Motor neuron (in vitro differentiated cells): ENCODE measurements at places on chromosomes 4 and X. TPM values are rescaled to one million over a fixed set of nuclear protein-coding genes. Genes with fewer than 3 reads are reported as not detected.

ETNPPL gene
- 0.58 and 0.62 TPM in 2 replicates for total RNA-seq

DNA sequence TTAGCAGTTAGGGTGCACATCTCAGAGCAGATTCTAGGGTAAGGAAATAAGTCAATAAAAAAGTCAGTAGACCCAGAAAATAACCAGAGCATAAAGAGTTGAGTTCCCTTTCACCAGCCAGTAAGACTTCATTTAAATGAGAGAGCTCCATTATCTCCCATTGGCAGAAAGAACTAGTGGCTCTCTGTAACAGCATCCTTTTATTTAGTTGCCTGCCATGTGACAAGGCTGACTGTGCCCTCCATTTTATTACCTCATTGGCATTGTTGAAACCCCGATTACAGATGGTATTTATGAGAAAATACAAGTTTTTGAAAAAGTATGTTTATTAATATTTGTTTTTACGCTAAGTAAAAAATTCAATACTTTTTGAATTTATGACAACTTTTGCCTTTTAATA is 859.5 kb upstream of the NDST4 start:
- ATAC-seq: no peak

DNA sequence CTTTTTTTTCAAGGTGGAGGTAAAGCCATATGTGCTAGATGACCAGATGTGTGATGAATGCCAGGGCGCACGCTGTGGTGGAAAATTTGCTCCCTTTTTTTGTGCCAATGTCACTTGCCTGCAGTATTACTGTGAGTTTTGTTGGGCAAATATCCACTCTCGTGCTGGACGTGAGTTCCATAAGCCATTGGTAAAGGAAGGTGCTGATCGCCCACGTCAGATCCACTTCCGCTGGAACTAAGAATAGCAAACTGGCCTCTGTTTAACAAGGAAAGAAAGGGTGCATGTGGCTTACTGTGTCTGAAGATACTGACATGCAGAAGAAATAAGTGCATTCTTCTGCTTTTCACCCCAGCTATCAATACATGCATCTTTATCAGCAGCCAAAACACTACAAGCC is 63.9 kb downstream of the CPEB2 start:
- ATAC-seq: no peak

DNA sequence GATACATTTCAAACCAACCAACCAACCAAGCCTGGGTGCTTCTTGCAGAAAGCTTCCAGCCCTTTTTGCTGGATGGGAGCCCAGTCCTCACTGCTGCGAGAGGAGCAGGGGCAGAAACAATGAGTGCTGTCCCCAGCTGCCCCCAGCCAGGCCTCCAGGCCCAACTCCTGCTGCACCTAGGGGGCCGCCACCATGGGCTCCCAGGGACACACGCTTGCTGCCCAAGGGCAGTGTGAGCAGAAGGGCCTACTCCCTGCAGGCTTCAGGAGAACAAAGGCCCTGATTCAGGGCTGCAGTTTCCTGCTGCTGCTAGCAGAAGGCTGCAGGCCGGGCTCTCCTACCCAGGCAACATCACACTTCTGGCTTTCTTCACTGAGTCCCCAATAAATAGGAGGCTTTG is 37.7 kb upstream of the ENPP6 start:
- ATAC-seq: no peak

GRCh38 chr4:150181536-150181935 is 103.3 kb downstream of the DCLK2 start:
- ATAC-seq: peak; percentile 60

GRCh38 chr4:125303058-125303457 is 11.7 kb upstream of the FAT4 start:
- ATAC-seq: no peak

DNA sequence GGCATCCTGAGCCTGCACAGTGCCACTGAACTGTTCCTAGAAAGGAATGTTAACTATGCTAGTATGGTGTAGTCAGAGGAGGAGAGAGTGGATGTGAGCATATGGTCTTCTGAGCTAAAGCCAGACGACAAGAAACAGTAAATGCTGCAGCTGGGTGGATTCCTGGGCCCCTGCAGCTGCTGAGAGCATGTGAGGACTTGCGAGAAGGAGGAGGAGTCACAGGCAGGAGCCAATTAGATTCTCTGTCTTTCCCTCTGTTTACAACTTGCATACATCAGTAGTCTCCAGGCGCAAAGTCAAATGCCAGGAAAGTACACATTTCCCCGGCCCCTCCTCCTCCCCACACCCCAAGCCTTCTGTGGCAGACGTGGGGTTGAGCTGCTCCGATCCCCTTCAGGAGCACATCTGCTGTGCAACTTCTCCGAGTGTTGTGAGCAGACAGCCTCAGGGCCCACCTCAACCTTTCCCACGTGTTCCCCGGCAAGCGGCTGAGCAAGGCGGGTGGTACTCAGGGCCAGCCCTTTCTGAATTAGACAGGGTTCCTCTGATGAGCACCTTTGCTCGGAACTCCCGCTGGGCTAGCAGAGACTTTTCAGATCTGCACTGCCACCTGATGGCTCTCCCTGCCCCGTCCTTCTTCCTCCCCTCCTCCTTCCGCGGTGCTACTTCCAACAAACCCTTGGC is 108.7 kb upstream of the ATP6AP2 start:
- ATAC-seq: peak; percentile 87

DNA sequence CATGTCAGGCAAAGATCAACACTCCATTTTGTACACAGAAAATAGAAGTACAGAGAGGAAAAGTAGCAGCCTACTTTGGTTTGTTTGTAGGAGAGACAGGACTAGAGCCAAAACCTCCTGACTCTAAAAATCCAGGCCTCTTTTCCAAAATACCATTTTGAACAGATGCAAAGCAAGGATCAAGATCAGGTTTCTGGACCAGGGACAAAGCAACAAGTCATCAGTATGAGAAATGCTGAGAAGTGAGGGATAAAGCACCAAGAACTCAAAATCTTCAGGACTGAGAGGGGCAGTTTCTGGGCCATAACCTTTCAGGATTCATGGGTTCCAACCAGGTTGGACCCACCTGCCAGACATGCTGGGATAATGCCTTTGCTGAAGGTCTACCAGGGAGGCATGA is 36.6 kb upstream of the MBTPS2 start:
- no peak for ATAC-seq

KDM6A gene
- 17.5 and 18.5 TPM in 2 replicates for total RNA-seq
